ENCODE measurements at places on chromosomes 4 and X. TPM values are rescaled to one million over a fixed set of nuclear protein-coding genes. Genes with fewer than 3 reads are reported as not detected.

GRCh38 chr4:75030028-75030427, 97.1 kb downstream of the PARM1 start:
- no peak for DNase-seq

DNA sequence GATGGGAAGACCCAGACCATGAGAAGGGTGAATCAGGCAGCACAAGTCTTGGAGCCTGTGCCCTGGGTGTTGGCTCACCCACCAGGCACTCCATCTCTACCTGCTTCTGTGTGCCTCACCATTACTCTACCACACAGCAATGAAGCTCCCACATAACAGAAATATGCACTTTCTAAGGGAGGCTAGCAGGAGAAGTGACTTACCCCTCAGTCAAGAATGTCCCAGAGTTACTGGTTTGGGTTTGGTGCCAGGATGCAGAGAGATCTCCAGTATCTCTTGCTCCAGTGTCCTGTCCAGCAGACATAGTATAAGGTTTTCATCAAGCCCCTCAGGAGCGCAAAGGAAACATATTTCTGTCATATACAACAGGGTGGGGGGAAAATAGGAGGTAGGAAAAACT, 11.3 kb upstream of the RAB40A start:
- no peak for DNase-seq

DNA sequence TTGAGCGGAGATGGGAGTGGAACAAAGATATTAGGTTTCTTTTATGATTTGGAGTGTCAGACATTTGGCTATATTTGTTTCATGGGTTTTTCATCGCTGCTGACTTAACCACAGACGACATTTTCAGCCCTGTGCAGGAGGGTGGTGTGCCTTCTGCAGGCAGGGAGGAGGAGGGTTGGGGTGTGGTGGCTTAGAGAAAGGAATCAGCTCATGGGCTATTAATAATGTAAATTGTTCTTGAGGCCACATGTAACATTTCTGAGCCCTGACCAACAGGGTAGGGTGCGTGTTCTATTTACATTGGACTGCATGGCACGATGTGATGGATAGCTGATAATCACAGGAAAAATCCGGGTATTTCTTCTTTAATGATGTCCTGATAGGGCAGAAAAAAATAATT, 67.6 kb downstream of the POLA1 start:
- DNase-seq, result no peak

The ADH1B gene
- 155 TPM for total RNA-seq

The ADRA2C gene
- 6.9 TPM for total RNA-seq

Measured in Right ventricle myocardium inferior (tissue), 1 donor.